ENCODE measurements at places on chromosomes 6 and 20.

GRCh38 chr6:160391419-160392116 lies 43.4 kb downstream of the SLC22A3 start:
- DNase-seq: no peak

- DNase-seq: no peak
Measured at GRCh38 chr6:74491844-74492374, 713.9 kb downstream of the COL12A1 start.

DNA sequence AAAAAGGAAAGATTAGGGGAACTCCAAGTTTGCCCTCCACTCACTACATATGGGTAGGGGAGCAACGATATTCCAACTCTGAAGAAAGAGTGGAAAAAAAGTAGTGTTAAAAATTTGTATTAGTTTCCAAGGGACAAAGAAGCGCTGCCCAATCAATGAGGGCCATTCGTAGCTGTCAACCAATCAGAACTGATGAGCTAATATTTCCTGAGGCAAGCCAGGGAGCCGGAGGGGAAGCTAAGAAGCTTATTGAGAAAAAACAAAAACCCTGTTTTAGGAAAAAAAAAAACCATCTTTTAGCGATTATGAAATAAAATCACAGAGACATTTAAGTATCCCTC lies 59.5 kb downstream of the TRIM38 start:
- no peak for DNase-seq

DNA sequence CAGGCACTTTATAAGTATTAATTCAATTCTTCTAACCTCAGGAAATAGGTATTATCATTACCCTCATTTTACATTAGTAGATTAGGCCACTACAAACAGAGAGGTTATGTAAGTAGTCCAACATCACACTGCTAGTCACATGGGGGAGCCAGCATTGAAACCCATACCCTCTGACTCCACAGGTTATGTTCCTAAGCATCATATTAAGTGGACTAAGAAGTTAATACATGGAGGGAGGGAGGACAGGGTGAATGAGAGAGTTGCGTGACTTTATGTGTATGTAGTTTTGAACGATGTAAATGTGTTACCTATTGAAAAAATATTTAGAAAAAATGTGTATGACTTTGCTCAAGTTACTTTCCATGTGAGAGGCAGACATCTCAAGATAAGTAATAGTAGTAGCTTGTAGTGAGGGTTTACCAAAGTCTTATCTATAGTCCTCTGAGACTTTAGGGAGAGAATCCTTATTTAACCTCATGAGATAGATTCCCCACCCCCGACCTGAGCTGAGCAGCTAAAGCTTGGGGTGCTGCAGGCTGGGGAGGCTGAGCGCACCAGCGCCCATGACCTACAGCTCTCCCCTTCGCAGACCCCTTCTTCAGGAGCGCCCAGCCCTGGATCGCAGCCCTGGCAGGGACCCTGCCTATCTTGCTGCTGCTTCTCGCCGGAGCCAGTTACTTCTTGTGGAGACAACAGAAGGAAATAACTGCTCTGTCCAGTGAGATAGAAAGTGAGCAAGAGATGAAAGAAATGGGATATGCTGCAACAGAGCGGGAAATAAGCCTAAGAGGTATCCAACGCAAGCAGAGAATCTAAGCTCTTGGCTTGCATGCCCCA lies 7.5 kb downstream of the BTN3A2 start:
- no peak for DNase-seq

GRCh38 chr6:73372516-73372915 lies 2.8 kb upstream of the OOEP start:
- no peak for DNase-seq

DNA sequence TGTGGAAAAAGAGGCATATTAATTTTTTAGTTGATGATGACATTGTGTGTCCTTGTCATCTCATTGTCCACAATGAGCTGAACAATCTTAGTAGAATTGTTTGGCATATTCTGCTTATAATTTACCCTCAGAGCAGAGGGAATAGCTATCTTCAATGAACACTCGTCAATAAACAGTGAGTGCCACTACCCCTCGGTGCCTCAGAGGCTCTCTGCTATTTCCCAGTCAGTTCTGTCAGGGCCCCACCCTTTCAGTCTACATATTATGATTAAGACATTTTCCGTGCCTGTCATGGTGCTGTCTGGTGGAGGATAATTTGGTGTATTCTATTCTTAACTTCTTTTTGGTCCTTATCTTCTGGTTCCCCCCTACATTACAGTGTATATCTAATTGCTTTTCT lies 31.2 kb downstream of the NUS1 start:
- DNase-seq: no peak

- no peak for DNase-seq
Measured at GRCh38 chr6:170153436-170154319, 137.2 kb downstream of the DLL1 start.

GRCh38 chr20:63433351-63433750 lies 39.1 kb downstream of the KCNQ2 start:
- DNase-seq: no peak
